ENCODE measurements at places on chromosomes 1 and 21. TPM values are rescaled to one million over a fixed set of nuclear protein-coding genes. Genes with fewer than 3 reads are reported as not detected.

DNA sequence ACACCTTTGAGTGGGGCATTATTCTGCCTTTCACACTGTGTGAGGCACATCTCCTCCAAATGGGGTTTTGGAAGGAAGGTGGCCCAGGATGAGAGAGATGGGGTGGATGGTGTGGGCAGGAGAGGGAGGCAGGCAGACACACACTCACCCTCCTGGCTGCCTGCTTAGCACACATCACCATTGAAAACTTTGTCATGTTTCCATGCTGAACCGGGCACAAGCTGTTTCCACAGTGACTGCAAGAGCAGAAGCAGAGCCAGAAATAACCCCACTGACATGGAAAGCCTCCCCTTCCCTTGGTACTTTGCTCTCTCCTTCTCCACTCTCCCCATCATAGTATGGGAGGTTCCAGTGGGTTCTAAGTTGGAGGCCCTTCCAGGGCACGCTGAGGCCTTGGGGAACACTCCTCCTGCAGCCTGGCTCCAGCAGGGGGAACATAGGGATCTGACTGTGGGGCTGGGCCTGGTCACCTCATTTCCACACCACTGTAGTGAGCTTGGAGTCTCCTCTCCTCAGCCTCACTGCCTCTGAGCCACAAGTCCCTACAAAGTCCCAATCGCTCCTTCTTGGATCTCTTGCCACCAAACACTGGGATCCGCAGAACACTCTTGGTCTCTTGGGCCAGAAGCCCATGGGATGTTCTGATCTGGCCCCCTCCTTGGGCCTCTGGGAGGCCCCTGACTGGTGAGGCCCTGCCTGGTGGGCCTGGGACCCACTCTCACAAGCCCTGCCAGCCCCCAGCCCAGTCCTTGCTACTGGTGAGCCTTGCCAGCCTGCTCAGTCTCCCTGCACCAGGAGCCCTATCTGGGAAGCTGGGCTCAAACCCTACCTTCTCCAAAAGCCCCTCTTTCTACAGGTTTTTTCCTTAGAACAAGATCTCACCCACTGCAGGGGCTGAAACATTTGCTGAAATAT, 163.0 kb upstream of the EDN2 start:
- no peak for DNase-seq

Gene TEX38
- under 0.01 TPM for total RNA-seq

Gene NBPF6
- total RNA-seq: not detected

DNA sequence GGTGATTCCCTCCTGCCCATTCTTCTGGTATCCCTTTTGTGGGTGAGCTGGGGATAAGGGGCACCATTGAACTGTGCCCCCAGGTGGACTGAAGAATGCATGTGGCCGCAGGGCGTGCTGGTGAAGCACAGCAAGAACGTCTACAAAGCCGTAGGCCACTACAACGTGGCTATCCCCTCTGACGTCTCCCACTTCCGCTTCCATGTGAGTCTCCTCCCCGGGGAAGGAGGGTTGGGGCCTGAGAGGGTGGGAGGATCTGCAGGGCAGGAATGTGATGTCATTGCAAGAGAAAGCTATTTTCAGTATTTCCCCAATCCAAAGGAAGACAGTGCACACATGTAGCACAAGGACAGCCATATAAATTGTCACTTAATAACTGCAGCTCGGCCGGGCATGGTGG, 7.5 kb upstream of the KPNA6 start:
- no peak for DNase-seq

Gene CHRM3
- 0.20 TPM for total RNA-seq

- DNase-seq: peak; percentile 67
Measured at GRCh38 chr1:201480231-201481003, 11.4 kb upstream of the PHLDA3 start.

GRCh38 chr21:35375115-35375514, 326.0 kb upstream of the RUNX1 start:
- peak; percentile 92 for DNase-seq

Gene DCDC2B
- not detected for total RNA-seq

Gene SMIM1
- total RNA-seq: 0.87 TPM

Gene ADPRS
- total RNA-seq: 26.4 TPM

Gene GLMN
- 5.4 TPM for total RNA-seq

- no peak for DNase-seq
Measured at GRCh38 chr1:156760796-156761104, 6.6 kb upstream of the PRCC start.

Gene GNG12
- total RNA-seq: 229 TPM

- no peak for DNase-seq
Measured at GRCh38 chr1:197320991-197321531, 53.0 kb downstream of the CRB1 start.

GRCh38 chr1:4626560-4627319, 27.7 kb upstream of the AJAP1 start:
- DNase-seq: no peak

- no peak for DNase-seq
Measured at GRCh38 chr1:15540186-15540585, 13.5 kb downstream of the DNAJC16 start.

Gene CMPK1
- 80.2 TPM for total RNA-seq

DNA sequence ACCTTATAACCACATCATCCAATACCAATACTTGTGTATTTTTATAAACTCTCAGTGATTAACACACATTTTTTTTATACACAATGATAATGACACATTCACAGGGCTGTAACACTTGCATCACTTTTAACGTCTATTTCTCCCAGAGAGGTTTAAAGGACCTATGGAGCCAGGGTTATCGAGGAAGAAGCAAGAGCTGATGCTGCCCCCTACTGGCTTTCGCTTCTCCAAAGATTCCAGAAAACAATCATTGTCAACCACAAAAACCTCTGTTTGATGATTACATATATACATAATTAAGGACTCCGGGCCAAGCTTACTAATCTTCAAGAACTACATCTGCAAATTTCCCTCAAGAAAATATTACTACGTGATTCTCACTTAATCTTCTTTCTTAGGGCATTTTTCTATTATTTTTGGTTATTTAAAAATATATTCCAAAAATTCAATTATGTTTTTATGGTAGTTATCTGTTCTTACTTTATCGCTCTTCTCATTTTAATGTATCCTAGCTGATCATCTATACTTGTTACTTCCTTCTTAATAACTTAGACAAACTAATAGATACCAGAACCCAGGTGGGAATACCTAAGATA, 214.5 kb downstream of the VAV3 start:
- DNase-seq: peak; percentile 74

GRCh38 chr1:30185809-30186208, 537.6 kb downstream of the MATN1 start:
- DNase-seq: no peak

- DNase-seq: peak; percentile 81
Measured at GRCh38 chr1:89546082-89546889, 21.7 kb downstream of the LRRC8B start.

DNA sequence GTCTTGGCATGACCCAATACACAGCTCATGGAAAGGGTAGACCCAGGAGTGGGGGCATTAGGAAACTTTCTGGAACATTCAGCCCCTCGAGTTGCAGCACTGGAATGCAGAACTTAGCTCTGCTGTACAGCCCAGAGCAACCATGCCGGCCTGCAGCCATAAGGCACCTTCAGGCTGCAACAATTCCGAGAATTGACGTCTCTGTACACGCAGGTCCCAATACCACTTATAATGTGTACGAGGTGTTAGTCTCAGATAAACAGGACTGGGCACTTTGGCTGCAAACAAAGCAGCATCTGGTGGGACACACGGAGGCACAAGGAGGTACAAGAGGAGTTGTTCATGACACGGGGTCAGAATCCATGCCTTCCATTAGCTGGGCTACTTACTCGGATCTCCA, 7.9 kb downstream of the CBR1 start:
- DNase-seq: no peak

DNA sequence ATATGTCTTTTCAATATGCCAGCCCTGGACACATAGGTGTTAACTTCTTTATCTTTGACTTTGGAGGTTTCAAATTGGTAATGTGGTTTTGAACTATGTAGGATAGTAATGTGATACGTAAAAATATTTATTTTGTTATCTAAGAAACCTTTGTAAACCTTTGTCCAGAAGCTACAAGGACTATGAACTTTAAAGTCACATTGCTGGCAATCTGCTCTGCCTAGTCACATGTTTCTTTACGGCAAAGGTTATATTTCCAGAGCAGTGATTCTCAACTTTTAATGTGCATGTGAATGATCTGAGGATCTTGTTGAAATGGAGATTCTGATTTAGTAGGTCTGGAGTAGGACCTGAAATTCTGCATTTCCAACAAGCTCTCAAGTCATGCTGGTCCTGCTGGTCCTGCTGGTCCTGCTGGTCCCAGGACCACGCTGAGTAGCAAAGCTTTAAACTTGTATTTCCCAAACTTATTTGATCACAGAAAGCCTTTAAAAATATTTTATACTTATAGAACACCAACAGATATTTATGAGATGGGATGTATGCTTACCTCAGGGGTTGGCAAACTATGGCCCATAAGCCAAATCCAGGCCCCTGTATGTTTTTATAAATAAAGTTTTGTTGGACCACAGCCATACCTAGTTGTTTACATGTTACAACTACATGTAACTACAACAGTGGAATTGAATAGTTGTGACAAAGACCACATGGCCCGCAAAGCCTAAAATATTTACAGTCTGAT, 57.9 kb upstream of the QSOX1 start:
- no peak for DNase-seq

DNA sequence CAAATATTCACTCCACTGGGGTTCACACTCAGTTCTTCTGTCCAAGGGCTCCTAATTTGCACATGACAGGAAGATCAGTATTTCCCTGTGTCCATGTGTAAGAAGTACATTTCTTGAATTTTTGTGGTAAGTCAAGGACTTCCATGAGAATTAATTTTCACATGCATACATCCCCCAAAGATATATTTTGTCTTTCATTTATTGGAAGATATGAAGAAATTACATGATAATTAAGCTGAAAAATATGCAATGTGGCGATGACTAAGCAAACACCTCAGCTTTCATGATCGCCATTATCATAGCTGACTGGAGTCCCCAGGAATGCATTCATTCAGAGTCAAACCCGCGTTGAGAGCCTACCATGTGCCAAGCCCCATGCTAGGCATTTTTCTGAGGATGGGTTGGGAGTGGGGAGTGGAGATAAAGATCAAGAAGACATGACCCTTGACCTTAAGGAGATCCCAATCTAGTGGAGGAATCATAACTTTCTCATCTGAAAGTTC, 104.6 kb upstream of the F3 start:
- DNase-seq: no peak

Gene S100A7A
- total RNA-seq: not detected

DNA sequence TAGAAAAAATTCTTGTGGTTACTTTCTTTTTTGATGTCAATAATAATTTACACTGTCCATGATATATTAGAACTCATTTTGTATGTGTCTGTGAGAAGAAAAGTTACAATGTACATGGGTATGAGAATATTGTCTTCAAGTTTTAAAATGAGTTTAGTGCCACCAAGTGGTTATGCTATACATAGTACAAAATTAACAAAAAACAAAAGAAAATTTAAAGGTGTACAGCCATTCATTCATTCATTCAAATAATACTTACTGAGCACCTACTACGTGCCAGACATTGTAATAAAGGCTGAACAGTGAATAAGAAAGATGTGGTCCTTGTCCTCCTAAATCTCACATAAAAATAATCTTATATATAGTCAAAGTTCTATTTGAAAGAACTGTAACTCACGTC, 27.7 kb downstream of the UCHL5 start:
- DNase-seq: peak; percentile 31

DNA sequence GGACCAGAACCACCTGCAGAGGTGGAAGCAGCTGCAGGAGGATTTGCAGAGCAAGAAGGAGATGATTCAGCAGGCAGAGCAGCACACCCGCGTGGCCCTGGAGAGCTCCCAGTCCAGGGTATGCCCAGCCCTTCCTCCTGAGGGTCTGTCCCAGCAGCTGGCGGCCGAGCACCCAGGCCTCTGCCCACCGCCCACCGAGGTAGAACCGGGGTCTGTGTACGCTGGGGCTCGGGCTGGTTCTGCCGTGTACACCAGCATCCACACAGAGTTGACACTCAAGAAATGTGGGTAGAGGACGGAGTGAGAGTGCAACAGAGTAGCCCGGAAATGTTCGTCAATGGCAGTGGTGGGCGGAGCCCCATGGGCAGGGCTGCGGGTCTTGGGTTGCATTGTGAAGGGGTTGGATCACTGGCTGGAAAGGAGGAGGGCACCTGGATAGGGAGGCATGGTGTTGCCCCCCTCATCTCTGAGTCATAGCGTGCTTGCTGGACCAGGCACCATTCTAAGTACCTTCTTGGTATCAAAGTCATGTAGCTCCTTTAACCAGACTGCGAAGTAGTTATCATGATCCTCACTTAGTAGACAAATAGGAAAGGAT, 5.1 kb upstream of the SMIM1 start:
- no peak for DNase-seq

Gene TMEM125
- not detected for total RNA-seq

DNA sequence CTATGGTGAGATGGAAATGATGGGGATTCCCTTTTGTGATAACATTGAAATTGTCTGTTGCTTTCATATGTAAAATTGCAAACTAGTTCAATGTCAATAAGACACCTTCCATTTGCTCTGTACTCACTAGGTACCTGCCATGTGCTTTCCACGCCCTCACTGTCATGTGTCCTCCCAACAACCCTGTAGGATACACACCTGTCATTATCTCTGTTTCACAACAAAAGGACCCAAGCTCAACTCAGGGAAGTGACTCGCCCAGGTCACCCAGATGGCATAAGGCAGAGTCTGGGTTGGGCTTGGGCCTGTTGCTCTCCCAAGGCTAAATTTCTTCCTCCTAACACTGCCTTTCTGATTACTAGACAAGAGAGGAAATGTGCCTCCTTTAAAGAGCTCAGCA, 45.3 kb upstream of the MCOLN3 start:
- DNase-seq: no peak

Gene SELP
- 1.2 TPM for total RNA-seq

Gene VAV3
- total RNA-seq: 59.1 TPM

DNA sequence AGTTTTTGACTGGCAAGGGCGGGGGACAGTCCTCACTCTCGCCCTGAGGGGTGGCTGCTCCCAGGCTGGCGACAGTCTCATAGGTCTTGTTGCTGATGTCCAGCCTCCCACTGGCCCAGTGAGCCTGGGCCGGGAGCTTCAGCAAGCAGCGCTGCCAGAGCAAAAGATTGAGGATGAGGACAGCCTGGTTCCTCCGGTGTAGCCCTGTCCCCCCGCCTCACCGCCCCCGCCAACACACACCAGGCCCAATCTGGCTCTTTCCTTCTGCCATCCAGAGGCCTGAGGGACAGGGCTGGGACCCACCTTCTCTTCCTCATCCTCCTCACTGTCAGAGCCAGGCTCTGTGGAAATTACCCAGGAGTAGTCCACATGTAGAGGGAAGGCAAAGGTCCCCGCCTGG, 8.6 kb upstream of the TCEA3 start:
- no peak for DNase-seq

GRCh38 chr1:188778578-188778977, 1699.1 kb downstream of the BRINP3 start:
- DNase-seq: no peak

Gene FAM167B
- total RNA-seq: 0.79 TPM

Gene KIAA1614
- 1.5 TPM for total RNA-seq

DNA sequence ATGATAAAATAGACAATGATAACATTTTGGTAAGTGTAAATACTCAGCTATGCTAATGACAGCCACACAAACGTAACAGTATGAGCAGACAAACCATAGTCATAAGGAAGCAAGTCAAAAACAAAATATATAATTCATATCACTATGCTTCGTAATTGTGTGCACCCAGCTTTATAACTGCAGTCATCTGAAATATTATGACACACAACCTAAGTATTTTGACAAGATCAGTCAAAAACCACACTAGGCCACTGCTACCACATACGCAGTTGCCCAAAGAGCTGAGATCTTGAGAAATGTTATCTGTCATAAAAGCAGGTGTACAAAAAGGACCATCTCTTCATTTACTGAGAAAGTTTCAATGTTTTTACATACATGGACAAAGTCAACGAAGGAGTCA, 26.0 kb downstream of the RNASEL start:
- no peak for DNase-seq

Gene AMPD1
- not detected for total RNA-seq

GRCh38 chr1:212646588-212646987, 38.0 kb downstream of the ATF3 start:
- no peak for DNase-seq

Data from lung microvascular endothelial cell (primary cell).